ENCODE measurements at places on chromosomes 7 and 10.

DNA sequence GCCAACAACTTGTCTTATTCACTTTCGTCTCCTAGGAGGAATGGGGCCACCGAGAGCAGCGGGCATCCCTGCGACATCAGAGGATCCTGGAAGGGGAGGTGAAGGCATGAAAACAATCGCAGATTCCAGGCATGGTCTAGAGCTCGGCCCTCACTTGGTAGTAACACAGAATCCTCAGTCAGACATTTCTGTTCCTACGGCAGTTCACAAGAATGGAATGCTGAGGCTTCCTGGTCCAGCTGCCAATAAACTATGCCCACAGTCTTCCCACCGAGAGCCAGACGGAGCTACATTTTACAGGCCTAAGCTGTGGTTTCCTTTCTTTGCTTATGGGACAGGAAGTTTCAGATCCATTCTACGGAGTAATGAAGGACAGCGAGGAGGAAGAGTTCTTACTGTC is 75.8 kb downstream of the OR13A1 start:
- no peak for DNase-seq

DNA sequence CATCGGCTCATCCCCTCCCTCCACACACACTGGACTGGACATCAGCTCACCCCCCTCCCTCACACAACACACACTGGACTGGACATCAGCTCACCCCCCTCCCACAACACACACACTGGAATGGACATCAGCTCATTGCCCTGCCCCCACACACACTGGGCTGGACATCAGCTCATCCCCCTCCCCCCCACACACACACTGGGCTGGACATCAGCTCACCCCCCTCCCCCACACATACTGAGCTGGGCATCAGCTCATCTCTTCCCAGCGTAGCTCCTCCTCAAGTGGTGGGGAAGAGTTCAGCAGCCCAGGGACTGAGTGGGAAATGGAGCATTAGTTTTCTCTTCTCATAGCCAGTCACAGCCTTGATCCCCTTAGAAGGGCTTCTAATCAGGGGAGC is 58.1 kb upstream of the WDR11 start:
- no peak for DNase-seq

GRCh38 chr7:94061326-94061725 is 57.2 kb upstream of the BET1 start:
- DNase-seq: no peak

- peak; percentile 28 for DNase-seq
Observed at GRCh38 chr7:26681819-26682418, 182.5 kb downstream of the SKAP2 start.

- DNase-seq: no peak
Observed at GRCh38 chr10:48508791-48509772, 95.8 kb downstream of the ARHGAP22 start.

DNA sequence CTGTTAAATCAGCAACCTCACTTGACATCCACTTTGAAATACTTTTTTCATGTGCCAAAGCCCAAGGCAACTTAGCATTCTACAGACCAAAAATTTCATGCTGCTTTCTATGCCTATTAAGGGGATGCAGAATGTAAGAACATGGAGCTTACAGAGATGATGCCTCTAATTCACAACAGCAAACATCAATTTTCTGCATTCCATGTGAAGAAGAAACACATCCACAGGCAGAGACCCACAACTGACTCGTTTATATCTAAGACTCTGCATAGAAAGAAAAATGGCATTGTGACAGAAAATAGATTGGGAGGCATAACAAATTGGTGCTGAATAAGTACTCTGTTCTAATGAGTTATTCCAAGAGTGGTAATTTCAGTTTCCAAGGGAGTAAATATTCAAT is 107.6 kb downstream of the SGMS1 start:
- DNase-seq: no peak

GRCh38 chr7:50164559-50165170 is 71.6 kb upstream of the ZPBP start:
- DNase-seq: no peak

DNA sequence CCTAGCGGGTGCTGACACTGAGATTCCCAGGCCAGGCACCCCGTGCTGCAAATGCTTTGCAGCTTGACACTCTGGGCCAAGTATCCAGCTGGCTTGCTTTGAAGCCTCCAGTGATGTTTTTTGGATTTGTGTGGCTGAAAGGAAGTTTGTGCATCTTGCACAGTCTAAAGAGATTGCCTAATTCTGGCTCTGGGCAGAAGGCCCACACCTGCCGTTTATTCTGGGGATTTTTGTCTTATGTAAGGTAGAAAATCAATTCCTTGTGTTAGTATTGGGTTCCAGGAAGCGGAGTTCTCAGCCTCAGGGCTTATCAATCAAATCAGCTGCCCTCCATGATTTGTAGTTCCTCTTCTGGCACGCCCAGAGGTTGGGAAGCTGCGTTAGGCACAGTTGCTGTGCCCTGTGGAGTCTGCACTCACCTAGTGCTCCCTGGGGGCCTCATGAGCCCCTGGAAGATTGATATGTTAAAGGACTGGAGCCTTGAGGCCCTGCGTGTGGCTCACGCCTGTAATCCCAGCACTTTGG is 8.4 kb upstream of the PURB start:
- DNase-seq: no peak
